ENCODE measurements at places on chromosomes 4 and X.

GRCh38 chrX:44693255-44693654, 150.6 kb upstream of the DUSP21 start:
- no peak for DNase-seq

- DNase-seq, result no peak
Measured at GRCh38 chr4:56251556-56251955, 135.7 kb downstream of the AASDH start.

- no peak for DNase-seq
Measured at GRCh38 chr4:93748373-93749291, 79.9 kb upstream of the ATOH1 start.

GRCh38 chr4:139525414-139525813, 30.6 kb downstream of the SETD7 start:
- no peak for DNase-seq

- DNase-seq, result no peak
Measured at GRCh38 chr4:104334410-104334809, 160.3 kb downstream of the CXXC4 start.

- no peak for DNase-seq
Measured at GRCh38 chrX:108216919-108217571, 125.5 kb downstream of the ATG4A start.

DNA sequence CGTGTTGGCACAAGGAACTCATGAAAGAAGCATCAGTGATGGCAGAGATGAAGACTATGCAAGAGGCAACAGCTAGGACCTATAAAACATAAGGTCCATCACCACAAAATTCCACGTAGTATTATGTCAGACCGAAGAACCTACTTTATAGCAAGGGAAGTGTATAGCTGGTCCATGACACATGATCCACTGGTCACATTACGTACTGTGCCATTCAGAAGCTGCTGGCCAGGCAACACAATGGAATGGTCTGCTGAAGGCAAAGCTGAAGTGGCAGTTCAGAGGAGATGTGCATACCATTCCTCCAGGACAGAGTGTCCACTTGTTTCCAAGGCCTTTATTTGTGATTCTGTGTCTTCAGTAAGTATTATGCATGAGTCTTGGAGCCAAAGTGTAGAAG, 215.5 kb upstream of the UGT8 start:
- DNase-seq, result no peak

DNA sequence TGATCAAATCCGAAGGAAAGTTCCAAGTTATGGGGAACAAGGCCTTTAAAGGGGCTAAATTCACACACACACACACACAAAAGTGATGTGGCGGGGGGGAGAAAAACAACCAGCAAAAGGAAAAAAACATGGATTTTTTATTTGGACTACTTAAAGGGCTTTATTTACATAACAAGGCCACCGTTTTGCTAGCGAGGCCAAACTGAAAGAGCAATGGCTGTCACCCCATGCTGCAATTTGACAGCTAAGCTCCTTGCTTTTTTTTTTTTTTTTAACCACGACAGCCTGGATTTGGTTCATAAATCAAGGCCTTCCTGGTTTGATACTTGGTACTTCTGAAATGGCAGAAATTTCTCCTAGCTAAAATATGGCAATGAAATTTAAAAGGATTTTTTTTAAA, 99.6 kb upstream of the PTCHD1 start:
- DNase-seq, result no peak

DNA sequence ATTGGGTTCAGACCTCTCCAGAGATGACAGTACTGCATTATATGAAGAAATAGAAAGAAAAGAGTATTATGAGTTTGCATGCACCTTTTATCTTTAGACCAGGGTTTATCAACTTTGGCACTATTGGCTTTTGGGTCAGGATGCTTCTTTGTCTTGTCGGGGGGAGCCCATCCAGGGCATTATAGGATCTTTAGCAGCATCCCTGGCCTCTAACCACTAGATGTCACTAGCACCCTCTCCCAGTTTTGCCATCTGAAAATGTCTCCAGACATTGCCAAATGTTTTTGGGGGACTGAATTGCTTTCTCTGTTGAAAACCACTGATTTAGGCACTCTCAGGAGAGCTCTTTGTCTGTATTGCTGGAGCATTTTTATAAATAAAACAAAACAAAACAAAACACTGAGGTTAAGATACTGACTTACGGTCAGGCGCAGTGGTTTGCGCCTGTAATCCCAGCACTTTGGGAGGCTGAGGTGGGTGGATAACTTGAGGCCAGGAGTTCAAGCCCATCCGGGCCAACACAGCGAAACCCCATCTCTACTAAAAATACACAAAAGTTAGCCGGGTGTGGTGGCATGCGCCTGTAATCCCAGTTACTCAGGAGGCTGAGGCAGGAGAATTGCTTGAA, 23.6 kb downstream of the CA5B start:
- DNase-seq, result peak; percentile 14

- no peak for DNase-seq
Measured at GRCh38 chr4:20538905-20539304, 161.4 kb upstream of the PACRGL start.

- DNase-seq, result peak; percentile 91
Measured at GRCh38 chr4:2412885-2413716, 5.3 kb downstream of the ZFYVE28 start.

GRCh38 chrX:147846676-147847075, 65.0 kb upstream of the FMR1 start:
- no peak for DNase-seq

GRCh38 chr4:116055857-116056827, 942.7 kb upstream of the NDST4 start:
- no peak for DNase-seq

DNA sequence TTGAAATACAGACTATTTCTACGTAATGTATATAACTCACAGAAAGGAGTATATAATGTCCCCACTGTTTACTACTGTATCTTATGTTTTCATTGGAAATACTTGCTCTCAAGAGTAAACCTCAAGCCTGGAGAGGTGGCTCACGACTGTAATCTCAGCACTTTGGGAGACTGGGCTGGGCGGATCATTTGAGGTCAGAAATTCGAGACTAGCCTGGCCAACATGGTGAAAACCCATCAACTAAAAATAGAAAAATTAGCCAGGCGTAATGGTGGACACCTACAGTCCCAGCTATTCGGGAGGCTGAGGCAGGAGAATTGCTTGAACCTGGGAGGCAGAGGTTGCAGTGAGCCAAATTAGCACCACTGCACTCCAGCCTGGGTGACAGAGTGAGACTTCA, 92.8 kb downstream of the COL25A1 start:
- DNase-seq, result no peak

DNA sequence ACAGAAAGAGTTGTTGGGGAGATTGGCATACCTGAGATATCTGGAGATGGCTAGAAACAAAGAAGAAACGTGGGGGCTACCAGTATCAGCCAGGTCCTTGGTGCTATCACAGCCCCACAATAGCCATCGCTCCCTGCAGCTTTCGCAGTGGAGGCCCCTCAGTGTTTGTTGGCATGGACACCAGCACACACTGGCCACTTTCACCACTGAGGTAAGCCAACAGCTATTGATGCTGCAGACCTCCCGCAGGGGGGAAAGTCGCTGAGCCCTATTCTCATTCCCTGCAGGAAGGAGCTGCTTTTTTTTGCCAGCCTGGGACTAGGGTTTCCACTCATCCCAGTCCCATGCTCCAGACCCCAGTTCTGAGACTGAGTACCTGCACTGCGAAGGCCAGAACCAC, 879.2 kb upstream of the IGFBP7 start:
- DNase-seq, result no peak

GRCh38 chrX:101410461-101410860, 2.4 kb downstream of the HNRNPH2 start:
- DNase-seq, result no peak

- DNase-seq, result no peak
Measured at GRCh38 chr4:79788884-79789283, 284.1 kb downstream of the ANTXR2 start.

- DNase-seq, result no peak
Measured at GRCh38 chr4:38577462-38577861, 86.5 kb upstream of the KLF3 start.

DNA sequence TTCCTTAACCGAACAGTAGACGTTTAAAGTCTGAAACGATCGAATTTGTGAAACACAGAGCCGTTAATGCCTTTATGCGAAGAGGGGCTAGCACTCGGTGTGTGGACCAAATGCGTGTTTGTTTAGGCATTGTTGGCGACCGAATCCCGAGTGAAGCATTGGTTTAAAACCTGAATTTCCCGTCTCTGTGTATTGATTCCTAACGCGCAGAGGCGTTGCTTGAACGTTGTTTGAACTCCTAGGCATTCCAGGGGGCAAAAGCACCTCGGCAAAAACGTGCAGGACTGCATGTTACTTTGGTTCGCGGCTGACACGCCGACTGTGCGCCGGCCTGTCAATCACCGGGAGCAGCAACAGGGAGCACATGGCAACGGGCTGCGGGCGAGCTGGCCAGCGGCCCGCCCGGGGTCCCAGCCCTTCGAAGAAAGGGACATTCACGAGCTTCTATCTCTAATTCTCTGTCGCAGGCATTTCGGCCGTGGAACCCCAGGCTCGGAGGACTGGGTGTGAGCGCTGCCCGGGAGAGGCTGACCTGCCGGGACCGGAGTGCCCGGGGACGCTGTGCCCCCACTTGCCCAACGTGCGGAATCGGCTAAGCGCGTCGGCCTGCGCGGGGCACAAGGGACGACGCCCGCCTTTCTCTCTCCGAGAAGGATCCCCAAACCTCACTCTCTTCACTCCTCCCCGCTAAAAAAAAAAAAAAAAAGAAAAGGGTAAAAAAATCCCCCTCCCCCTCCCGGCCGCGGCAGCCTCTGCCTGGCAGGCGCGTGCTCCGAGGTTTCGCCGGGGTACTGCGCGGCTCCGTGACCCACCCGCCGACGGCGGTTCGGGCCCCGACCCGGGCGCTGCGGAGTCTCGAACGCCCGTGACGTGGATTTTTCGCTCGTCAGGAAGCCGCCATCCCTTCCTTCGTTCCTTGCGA, 810 bp downstream of the SPRY1 start:
- DNase-seq, result peak; percentile 74

- DNase-seq, result peak; percentile 44
Measured at GRCh38 chr4:153488006-153488891, 22.1 kb downstream of the TMEM131L start.

- no peak for DNase-seq
Measured at GRCh38 chrX:108309144-108309543, 129.1 kb downstream of the COL4A6 start.

- DNase-seq, result no peak
Measured at GRCh38 chr4:75800972-75801371, 76.6 kb downstream of the USO1 start.

- DNase-seq, result no peak
Measured at GRCh38 chr4:6467600-6467999, 4.8 kb downstream of the PPP2R2C start.

DNA sequence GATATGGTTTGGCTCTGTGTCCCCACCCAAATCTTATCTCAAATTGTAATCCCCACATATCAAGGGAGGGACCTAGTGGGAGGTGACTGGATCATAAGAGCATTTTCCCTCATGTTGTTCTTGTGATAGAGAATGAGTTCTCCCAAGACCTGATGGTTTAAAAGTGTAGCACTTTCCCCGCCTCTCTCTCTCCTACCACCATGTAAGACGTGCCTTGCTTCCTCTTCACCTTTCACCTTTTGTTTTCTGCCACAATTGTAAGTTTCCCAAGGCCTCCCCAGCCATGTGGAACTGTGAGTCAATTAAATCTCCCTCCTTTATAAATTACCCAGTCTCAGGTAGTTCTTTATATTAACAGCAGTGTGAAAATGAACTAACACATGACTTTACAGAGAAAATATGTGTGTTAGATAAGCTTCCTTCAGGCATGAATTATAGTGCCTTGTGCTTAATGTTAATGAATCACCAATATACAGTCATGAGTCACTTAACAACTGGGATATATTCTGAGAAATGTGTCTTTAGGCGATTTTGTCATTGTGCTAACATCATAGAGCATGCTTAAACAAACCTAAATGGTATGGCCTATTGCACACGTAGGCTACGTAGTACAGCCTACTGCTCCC, 37.9 kb downstream of the PDGFC start:
- DNase-seq, result no peak

DNA sequence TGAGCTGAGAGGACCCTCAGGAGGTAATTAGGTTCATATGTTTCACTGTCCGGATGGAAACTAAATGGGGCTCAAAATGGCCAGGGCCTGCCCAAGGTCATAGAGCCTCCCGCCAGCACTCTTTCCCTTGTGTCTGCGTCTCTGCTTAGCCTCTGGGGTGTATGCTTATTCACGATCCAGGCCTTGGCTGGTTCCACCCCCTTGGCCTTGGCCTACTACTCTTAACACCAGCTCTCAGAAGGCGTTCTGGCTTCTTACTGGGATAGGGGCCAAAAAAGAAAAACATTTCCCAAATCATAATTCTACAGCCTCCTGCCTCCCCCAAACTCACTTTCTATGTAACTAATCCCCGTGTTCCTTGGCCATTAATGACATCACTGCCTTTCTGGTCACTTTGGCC, 68.8 kb downstream of the RTL5 start:
- DNase-seq, result no peak

DNA sequence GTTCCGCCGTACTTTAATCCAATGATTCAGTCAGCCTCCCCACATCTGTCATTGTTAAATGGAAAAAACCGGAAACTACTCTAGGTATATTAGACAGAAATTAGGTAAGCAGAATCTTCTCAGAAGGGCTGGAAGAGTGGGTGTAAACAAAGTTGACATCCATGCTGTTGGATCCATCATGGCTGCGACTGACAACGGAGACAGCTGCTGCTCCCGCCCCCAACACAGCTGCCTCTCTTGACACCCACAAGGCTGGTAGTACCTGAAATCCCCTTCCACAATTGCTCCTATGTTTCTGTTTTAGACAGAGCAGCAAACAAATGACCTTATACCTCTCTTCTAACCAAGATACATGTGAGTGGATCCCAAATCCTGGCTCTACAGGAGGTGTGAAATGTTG, 66.6 kb downstream of the RXFP1 start:
- no peak for DNase-seq

DNA sequence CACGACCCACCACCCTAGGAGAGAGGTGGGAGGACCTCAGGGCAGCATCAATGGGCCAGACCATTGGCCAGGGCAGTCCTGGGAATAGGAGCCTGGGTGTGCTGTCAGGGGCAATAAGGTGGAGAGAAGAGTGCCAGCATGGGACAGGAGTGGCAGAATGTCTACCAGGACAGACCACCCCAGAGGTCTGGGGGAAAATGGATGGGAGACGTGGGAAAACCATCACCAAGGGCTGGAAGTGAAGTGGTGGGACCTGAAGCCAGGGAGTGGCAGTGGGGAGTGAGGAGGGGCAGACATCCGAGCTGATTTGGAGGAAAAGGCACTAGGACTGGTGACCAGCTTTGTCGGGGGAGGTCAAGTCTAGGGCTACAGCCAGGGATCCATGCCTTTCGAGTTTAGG, 993 bp downstream of the EVC2 start:
- no peak for DNase-seq

Measured in mucosa of descending colon (tissue), 3 donors.